Lung microvascular endothelial cell (primary cell): ENCODE measurements at places on chromosomes 12 and 14. TPM values are rescaled to one million over a fixed set of nuclear protein-coding genes. Genes with fewer than 3 reads are reported as not detected.
A peak's percentile ranks its signal among the peaks of the same experiment; 100 is the strongest.

DNA sequence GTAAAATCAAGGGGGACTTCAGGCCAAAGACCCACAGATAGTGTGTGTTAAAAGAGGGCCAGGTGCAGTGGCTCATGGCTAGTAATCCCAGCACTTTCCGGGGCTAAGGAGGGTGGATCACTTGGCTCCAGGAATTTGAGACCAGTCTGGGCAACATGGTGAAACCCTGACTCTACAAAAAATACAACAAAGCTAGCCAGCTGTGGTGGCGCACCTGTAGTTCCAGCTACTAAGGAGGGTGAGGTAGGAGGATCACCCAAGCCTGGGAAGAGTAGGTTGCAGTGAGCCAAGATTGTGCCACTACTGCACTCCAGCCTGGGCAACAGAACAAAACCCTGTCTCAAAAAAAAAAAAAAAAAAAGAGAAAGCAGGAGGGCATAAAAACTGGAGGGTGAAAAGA is 8.5 kb downstream of the VCPKMT start:
- no peak for DNase-seq

- DNase-seq, result peak; percentile 99
These were observed 661 bp upstream of the OGFOD2 start for GRCh38 chr12:122974274-122974891.

DNA sequence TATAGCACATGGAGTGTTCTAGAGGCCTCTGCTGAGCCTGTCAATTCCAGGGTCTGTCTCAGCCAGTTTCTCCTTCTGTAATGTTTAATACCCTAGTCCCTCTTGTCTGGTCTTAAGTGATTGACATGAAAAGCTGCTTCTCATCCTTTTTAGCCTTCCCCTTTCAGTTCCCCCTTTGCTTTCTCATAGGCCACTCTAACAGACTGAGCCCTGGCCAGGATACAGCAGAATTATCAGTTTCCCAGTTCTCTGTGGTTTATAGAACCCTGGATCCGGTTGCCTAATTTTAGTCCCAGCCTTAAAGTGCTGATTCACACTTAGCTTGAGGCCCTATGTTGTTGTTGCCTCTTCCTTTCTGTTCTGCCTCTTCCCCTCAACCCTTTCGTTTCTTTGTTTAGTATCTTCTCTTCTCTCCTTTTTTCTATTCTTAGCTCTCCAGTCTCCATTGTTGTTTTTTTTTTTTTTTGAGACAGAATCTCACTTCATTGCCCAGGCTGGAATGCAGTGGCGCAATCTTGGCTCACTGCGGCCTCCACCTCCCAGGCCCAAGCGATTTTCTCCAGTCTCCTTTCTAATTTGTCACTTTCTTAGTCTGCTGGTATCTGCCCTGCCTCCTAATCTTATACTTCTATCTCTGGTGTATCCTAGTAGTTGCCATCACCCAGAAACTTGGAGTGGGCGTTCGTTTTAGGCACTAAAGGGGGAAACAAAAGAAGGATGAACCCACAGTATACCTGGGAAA is 2.9 kb upstream of the BIN2 start:
- no peak for DNase-seq

DNA sequence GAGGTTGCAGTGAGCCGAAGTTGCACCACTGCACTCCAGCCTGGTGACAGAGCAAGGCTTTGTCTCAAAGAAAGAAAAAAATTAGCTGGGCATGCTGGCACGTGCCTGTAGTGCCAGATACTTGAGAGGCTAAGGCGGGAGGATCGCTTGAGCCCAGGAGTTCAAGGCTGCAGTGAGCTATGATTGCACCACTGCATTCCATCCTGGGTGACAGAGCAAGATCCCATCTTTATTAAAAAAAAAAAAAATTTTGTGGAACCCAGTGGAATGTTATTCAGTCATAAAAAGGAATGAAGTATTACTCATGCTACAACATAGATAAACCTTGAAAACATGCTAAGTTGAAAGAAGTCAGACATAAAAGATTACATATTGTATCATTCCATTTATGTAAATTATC is 8.3 kb upstream of the ERBB3 start:
- no peak for DNase-seq

DPY19L2 gene
- 0.40 and 0.65 TPM in 2 replicates for total RNA-seq

KLRF2 gene
- total RNA-seq, result not detected in 2 replicates

STAT6 gene
- 6.7 and 10.5 TPM in 2 replicates for total RNA-seq
